Activated naive CD4-positive, alpha-beta T cell treated with Interleukin-2 at 50 U/mL for 16 hours (primary cell): ENCODE measurements at places on chromosomes 2 and 18.

GRCh38 chr18:75554644-75555185 is 127.2 kb upstream of the SMIM21 start:
- DNase-seq, result no peak

DNA sequence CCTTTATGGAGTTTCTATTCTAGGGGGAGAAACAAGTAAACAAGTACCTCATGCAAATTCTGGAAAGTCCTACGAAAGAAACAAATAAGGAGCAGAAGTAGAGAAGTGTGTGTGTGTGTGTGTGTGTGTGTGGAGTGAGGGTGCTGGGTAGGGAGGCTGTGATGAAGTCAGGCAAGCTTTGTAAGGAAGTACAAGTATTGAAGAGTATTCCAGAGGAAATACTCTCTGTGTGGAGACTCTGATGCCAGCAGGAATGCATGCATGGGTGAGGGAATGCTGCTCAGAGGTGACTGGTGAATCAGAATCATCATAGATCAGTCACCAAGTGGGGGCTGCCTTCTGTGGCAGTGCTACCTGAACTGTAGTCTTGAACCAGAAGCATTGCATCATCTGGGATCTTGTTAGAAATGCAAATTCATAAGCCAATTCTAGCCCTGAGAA is 34.5 kb downstream of the SLC4A3 start:
- no peak for DNase-seq

DNA sequence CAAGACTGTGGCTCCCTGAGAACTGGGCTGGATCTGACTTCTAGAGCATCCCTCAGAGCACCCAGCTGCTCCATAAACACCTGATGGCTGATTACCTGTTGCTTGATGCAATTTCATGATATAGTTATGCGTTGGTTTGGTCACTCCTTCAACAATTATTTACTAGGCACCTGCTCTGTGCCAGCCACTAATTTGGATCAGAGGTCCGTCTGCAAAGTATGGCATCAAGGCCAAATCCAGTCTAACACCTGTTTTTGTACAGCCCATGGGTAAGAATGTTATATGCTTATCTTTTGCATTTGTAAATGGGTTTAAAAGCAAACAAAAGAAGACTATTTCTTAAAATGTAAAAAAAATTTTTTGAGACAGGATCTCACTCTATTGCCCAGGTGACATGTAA is 348.2 kb downstream of the ALK start:
- no peak for DNase-seq

DNA sequence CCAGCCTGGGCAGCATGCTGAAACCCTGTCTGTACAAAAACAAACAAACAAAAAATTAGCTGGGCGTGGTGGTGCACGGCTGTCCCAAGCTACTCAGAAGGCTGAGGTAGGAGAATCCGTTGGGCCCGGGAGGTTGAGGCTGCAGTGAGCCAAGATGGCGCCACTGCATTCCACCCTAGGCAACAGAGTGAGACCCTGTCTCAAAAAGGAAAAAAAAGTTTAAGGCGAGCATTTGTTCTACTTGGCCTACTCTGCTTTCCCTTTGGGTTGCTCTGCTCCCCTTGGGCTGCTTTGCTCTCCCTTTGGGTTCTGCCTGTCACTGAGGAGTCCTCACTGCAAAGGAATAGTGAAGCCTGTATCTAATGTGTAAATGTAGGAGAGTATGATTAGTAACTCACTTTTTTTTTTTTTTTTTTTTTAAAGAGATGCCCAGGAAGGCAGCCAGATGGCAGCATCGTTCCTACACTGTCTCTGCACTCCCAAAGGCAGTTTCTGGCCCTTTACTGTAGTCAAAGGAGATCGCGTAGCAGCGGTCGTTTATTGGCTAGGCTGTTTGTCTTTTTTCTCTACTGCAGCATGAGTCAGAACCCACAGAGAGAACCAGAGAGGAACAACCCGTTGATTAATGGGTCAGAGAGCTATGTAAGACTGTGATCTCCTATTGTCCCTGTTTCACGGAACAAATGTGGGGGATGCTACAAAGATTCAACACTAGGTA is 118.3 kb upstream of the CWC22 start:
- peak; percentile 36 for DNase-seq

GRCh38 chr2:166468124-166469024 is 25.7 kb downstream of the SCN7A start:
- no peak for DNase-seq

- DNase-seq, result no peak
Observed at GRCh38 chr2:204931562-204931961, 386.3 kb downstream of the PARD3B start.

GRCh38 chr2:6562771-6563170 is 302.9 kb downstream of the CMPK2 start:
- DNase-seq, result no peak

DNA sequence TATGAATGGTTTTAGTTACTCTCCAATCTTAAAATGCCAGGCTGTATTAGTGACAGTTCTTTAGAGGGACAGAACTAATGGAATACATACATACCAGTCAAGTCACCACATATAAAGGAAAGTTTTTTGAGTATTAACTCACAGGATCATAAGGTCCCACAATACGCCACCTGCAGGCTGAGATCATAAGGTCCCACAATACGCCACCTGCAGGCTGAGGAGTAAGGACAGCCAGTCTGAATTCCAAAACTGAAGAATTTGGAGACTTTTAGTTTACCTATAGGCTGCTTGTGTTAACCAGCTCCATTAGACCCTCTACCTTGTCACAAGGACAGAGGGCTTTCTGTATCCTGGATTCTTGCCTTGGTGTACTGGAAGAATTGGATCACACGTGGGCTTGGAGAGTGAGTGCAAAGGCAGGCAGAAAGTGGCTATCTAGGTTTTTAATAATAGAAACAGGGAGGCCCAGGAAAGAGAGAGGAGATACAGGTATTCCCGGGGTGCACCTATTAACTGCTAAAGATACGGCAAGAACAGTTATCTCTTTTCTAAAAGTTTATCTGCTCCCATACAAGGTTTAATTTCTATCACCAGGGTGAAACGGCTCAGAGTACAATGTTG is 234.9 kb upstream of the CYRIA start:
- DNase-seq, result no peak

DNA sequence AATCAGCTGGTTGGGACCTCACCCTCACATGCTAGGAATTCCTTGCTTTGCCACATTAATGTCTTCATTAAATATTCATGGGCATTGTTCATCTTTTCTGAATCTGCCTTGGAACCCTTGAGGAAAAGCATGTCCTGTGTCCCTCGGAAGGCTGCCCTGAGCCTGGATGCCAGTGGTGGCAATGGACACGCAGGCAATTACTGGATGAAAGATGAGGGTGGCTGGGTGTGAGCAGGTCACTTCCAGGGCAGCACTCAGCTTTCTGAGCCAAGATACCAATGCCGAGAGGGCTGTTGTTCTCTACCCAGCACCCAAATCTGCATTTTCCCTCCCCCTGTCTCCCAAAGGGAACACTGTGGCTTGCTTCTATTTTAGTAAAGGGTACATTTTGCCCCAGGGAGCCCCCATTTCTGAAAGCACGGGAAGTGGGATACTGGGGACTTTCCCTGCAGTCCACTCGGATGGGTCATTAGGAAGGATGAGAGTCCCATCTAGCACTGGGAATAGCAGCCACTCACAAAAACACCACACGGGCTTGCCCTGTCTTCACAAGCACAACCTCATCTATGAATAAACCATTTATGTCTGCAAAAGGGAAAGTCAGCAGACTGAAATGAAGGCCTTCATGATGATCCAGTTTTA is 234.8 kb downstream of the SOX11 start:
- DNase-seq, result no peak

GRCh38 chr2:65045651-65046050 is 10.6 kb upstream of the CEP68 start:
- no peak for DNase-seq

GRCh38 chr18:39053571-39053970 is 1488.0 kb upstream of the CELF4 start:
- DNase-seq, result no peak

- peak; percentile 11 for DNase-seq
Observed at GRCh38 chr2:68907232-68907919, 36.2 kb upstream of the BMP10 start.

DNA sequence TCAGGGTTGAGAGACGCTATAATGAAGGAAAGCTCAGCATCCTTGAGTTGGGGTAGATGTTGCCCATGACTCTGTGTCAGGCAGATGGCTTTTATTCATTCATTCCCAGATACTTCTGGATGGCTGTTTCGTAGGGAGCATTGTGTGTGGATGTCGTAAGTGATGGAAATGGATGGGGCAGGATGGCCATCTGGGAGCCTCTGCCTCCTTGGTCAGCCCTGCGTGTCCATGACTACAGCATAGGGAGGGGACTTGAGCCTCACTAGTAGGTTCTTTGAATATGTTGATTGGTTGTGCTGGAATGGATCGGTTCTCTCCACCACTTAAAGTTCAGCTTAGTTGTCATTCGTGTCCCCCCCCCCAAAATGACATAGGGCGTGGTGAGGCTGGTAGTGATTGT is 44.9 kb downstream of the TGOLN2 start:
- DNase-seq, result no peak

DNA sequence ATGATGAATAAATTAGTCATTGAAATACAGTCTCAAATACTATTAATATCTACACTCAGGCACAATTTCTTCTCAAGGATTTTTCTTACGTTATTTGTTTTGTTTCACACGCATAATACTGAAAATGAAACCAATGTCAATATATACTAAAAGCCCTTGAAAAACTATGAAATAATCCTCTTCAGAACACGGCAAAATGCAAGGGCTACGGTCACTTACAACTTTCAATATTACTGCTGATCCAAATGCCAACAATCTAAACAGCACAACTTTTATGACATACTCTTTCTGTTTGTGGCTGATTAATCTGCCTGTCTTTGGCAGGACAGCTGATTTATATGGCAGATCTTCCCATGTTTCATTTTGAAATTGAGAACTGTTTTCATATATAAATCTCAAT is 68.3 kb downstream of the LRPPRC start:
- no peak for DNase-seq

DNA sequence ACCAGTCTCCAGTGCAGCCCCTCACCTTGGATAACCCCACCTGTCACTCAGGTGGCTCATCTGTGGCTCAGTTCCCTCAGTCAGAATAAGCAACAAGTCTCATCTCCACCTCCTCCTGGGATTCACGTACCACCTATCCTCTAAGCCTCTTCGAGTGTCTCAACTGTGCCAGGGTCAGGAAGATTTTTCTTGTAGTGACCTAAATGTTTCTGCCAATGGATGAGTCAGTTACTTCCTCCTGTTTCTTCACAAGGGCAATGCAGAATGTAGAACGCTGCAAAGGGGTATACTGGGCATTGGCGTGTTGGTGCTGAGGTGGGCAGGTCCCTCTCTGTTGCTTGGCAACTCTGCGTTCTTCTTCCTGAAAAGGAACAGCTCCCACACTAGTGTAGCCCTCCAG is 213.3 kb upstream of the CXCR4 start:
- DNase-seq, result no peak

DNA sequence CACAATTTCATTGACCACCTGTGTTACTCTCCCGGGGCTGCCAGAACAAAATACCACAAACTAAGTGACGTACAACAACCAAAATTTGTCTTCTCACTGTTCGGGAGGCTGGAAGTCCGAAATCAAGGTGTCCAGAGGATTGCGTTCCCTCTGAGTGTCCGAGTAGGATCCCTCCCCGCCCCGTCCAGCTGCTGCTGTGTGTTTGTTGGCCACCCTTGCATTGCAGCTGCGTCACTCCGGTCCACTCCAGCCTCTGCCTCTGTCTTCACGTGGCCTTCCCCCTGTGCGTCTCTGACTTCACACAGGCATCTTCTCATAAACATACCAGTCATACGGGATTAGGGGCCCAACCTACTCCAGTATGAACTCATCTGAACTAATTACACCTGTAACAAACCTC is 251.8 kb upstream of the SMIM21 start:
- DNase-seq, result no peak

- peak; percentile 24 for DNase-seq
Observed at GRCh38 chr2:88874063-88874657, 182.7 kb downstream of the RPIA start.

- no peak for DNase-seq
Observed at GRCh38 chr18:63440219-63440618, 17.9 kb upstream of the VPS4B start.

DNA sequence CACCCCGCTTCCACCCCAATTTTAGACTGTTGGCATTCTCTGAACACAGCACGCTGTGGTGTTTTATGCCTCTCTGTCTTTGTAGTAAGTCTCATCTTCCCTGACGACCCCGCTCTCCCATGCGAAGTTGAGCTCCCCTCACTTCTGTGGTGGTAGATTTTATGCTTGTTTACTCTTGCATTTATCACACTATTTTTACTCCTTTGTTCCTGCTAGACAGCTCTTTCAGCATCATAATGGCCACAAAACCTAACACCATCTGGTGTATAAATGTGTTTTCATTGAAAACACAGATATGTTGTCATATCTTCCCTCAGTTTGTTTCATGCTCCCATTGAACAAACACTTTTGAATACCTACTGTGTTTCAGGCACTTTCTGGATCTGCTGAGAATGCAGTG is 57.1 kb downstream of the PKP4 start:
- no peak for DNase-seq

DNA sequence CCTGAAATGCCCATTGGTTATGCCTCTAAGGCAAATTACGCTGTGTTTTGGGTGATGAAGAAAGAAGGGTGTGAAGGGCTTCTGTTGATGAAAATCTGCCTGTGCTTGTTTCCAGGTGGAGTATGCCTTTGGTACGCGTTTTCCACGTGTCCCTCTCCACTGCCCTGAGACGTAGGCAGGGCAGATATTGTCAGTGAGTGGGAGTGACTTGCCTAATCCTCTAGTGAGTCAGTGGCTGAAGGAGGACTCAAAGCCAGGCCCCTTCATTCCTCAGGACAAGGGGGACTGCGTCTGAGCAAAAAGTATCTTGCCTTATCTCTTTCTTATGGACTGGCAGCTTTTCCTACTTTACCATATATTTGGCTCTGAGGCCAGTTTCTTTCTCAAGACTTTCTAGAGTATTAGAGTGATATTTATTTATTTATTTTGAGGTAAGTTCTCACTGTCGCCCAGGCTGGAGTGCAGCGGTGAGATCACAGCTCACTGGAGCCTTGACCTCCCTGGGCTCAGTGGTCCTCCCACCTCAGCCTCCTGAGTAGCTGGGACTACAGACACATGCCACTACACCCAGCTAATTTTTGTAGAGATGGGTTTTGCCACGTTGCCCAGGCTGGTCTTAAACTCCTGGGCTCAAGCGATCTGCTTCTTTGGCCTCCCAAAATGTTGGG is 10.2 kb downstream of the RALB start:
- no peak for DNase-seq

DNA sequence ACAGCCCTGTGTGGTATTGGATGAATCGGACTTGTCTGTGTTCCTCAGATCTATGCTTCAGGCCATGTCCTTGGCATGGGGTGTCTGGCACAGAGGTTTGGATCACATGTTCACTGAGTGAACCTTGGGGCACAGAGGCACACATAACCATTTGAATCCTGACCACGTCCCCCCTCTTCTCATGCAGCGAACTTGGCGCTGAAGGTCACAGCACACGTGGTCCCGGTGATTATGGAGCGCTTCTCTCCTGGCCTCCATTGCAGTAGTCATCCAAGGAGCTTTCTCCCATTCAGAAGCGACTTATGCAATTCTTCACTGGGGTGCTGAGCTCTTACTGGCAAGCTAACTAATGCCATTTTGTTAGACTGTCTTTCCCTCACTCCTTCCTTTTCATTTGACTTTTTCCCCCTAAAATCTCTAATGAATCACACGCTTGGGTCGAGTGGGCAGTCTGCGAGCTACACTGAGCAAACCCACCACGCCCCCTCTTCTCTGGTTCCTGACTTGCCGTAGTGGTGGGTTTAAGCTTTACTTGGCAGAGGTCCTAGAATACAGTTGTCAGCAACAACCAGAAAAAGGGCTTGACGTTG is 59.4 kb downstream of the KCNG2 start:
- no peak for DNase-seq

- DNase-seq, result no peak
Observed at GRCh38 chr2:37091873-37092272, 7.6 kb downstream of the GPATCH11 start.

- no peak for DNase-seq
Observed at GRCh38 chr2:241879326-241879725, 9.8 kb downstream of the RTP5 start.
